Stimulated activated CD8-positive, alpha-beta memory T cell treated with anti-CD3 and anti-CD28 coated beads, Interleukin-4, amount 100 ng/mL, for 1 hour (primary cell): ENCODE measurements at places on chromosomes 4 and X.

DNA sequence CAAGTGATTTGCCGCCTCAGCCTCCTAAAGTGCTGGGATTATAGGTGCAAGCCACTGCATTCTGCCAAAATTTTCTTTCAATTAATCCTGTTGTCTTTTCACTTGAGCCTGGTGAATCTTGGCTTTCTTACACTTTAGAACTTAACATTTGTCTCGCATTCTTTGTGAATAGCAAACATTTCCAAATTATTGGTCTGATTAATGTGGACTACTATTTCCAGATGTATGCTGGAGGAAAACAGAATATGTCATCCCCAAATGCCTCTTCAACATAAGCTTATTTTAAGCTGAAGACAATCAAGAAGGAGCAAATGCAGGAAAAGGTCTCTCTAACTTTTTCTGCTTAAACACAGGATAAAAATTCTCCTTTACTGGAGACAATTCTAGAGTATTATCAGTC, 233.4 kb downstream of the PPP4R3C start:
- DNase-seq, result no peak

DNA sequence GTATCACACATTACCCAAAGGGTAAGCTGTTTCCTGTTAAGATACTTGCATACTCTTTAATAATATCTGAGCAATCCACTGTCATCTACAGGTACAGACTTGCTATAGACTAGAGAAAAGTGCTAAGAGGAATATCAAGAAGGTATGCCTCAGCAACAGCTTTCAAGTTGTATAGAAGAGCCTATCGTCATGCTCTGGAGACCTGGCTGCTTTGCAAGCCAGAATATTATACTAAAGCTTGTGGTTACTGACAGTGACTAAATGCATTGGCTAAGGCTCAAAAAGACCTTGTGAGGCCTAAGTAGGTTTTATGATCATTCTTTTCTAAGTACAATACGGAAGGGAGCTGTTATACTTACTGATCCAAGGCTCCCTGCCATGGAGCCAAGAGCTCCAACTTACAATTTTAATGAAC, 11.3 kb downstream of the LAMP2 start:
- DNase-seq, result no peak

DNA sequence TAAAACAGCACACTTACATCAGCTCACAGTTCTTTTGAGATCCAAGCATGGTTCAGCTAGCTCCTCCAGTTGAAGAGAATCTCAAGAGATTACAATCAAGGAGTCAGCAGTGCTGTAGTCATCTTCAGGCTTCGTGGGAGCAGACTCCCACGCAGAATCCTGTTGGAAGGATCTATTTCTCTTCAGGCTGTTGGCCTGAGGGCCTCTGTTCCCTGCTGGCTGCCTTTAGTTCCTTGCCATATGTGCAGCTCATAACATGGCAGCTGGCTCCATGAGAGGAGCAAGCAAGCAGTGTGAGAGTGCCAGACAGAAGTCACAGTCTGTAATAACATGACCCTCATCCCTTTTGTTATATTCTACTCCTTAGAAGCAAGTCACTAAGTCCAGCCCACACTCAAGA, 168.6 kb downstream of the COX18 start:
- DNase-seq, result no peak

- DNase-seq, result no peak
Measured at GRCh38 chr4:8540991-8541390, 39.2 kb upstream of the GPR78 start.

- no peak for DNase-seq
Measured at GRCh38 chrX:44470816-44471215, 71.8 kb downstream of the FUNDC1 start.
